ENCODE measurements at places on chromosomes 3 and 15.

DNA sequence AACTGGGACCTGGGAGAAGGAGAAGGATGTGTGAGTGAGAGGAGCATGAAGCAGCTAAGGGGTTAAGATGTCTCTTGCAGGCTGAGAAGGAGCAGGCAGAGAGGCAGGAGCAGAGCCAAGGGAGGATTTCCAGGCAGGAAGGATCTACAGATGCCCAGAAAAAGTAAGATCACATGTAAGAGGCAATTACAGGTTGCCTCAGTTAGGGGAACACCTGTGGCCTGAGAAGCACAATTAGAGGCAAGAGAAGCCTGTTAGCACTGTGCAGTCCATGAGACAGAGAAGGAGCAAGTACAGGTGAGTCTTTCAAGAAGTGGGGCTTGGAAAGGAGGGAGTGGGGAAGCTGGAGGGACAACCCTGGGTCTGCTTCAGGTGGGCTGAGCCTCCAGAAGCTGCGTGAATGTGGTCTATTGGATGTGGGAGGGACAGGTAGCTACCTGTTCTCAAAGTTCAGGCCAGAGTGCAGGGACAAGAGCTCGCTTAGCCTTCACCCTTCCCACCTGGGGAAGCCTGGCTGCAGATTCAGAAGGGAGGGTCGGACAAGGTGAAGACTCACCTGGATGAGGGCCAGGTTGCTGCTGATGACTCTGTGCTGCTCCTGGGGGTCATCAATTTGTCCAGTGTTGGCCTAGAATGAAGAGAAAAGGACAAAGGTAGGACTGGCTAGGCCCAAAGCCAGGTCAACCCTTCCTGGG is 50.7 kb downstream of the SLC41A3 start:
- DNase-seq: no peak

GRCh38 chr3:129007792-129008191 is 6.7 kb downstream of the EFCC1 start:
- DNase-seq: no peak

DNA sequence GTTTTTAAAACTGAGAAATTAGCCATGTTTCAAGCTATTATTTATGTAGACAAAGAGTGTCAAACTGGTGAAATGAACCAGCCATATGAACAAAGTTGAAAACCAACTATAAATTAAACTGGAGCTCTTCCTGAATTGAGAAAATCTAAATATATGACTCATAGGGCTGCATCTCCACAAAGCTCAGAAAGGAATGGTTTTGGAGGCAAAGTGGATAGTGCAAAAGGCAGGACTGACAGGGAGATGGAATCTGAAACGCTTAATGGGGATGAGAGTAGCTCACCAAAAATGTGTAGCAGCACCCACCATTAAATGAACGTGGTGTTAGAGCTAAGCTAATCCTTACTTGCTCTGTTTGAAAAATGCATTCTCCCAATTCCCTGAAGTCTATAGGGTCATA is 1066.0 kb downstream of the AGBL1 start:
- no peak for DNase-seq

DNA sequence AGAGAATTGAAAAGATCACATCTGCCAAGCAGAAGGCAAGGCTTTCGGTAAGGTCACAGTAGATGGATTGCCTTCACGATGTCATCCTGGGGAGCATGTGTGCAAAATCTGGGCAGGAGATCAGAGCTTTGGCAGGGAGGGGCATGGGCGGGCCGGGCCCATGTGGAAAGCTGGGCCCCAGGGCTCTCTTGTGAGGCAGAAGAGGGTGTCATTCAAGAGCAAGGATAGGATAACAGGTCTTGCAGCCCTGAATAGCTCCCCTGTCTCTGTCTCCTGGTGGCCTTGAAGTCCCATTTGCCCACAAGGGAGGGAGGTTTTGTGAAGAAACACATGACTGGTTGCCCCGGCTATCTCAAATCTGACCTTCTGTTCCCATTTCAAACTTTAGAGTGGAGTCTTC is 172.0 kb downstream of the OPA1 start:
- DNase-seq: no peak

GRCh38 chr15:90677807-90678790 is 39.0 kb upstream of the BLM start:
- no peak for DNase-seq

- DNase-seq: no peak
Measured at GRCh38 chr15:94667109-94667508, 435.7 kb downstream of the MCTP2 start.

DNA sequence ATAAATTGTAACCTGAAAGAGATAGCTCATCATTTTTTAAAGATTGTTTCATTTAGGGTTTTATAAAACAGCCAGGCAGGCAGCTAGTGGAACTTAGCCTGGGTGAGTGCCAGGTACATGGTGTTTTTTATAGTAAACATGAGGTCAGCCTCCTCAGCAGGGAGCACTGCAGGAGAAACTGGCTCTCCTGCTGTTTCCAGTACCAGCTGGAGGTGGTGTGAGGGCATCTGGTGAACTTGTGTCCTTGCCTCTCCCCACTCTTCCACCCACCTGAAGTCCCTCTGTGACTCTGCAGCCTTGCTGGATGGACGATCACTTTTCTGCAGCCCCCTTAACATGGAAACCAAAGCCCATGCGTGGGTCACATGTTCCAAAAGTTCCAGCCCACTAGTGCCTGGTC is 128.4 kb downstream of the FAM174B start:
- no peak for DNase-seq

DNA sequence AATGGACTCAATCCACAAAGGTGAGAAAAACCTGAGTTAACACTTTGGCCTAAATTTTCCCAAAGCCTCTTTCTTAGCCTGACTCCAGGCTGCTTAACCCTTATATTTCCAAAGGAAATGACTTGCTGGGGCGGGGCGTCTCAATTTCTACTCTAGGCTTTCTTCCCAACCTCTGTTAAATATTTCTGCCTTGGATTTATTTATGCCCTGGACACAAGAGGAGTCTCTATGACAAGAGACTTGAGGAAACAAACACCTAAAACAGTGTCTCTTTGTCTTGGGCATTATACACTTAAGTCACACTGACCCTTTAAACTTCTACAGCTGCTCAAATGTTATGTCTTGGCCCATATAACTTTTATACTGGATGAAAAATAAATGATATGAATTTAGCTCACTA is 28.3 kb upstream of the AP4E1 start:
- DNase-seq: no peak

DNA sequence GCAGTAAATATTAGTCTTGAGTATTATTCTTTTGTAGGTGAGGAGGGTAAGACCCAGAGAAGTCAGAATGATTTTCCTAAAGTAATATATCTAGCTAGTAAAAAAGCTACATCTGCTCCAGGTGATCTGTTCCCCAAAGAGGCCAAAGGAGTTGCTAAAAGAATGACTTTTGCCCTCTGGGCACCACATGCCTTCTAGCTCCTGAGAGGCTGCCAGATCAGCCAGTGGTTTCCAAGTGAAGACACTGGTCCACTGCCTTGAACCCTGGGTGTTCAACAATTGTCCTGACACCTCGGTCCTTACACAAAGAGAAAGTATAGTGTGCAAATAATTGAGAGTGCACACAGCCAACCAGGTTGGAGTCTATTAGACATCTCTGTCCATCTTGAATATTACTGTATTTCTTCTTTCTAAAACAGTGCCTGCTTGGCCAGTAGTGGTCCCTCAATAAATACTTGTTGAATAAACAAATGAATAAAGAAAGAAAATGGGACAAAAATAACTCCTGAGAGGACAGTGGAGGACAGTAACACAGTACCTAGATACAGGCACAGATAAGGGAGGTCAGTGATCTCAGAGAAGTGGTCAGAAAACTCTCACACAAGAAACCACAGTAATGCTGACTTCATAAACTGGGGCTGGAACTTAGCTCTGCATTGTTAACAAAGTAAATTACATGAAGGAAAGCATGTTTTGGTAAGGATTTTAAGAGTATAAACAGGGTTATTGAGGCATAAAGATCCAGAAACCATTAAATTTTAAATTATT is 56.6 kb upstream of the CSTA start:
- DNase-seq: no peak

- no peak for DNase-seq
Measured at GRCh38 chr3:138879541-138880380, 45.0 kb upstream of the PIK3CB start.

DNA sequence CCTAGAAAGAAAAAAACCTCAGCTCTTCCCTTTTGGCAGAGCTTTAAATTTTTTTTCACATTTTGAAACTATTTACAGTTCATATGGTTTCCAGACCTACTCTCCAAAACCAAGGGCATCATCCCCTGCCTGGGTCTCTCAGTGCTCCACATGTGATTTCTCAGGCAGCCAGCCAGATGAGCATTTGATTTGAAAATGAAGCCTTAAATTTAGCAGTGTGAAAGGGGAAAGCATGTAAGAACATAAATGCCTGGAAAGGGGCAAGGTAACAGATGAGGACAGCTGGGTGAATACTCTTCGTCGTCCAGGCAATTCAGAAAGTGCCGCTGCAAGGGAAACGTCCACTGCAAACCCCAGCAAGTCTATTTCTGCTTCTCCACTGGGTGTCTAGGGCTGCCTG is 94.8 kb downstream of the ATP8B4 start:
- DNase-seq: no peak

GRCh38 chr3:141708367-141708766 is 29.7 kb upstream of the RNF7 start:
- DNase-seq: no peak

DNA sequence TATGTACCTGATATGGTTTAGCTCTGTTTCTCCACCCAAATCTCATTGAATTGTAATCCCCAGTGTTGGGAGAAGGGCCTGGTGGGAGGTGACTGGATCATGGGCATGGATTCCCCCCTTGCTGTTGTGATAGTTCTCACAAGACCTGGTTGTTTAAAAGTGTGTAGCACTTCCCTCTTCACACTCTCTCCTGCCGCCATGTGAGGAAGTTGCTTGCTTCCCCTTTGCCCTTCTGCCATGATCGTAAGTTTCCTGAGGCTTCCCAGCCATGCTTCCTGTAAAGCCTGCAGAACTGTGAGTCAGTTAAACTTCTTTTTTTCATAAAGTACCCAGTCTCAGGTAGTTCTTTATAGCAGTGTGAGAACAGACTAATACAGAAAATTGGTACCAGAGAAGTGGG is 93.1 kb downstream of the C3orf70 start:
- DNase-seq: no peak

DNA sequence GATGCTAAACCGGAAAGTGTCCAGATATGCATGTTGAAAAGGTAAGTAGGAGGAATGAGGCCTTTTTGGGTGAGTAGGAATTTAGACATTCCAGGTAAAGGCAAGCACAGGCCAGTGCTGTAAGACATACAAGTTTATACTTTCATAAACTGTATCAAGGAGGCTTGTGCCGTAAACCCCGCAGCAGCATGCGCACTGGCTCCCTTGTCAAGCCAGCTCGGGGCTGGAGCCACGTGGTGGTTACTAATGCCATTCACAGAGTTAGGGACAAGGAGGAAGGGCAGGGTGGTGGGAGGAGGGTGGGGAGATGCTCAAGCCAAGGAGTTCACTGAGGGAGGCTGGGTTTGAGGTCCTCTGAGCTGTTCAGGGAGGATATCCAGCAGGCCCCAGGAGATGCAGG is 35.8 kb downstream of the PLD1 start:
- no peak for DNase-seq

DNA sequence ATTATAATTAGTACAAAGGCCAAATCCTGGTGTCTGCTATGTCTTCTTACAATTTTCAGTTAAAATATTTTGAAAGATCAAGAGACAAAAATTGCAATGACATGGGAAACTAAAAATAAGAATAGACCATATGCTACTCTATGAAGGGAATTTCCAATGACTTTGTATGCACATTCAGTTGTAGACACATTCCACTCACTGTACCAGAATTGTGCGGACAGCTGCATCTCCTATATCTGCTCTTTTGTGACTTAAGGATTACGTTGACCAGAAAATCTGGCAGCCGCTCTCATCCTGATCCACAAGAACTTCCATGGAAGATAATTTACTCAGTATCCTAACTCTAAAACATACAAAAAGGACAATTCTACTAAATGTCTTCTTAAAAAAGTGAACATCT is 493.9 kb upstream of the KCNMB2 start:
- DNase-seq: no peak

All from stimulated activated CD4-positive, alpha-beta T cell treated with anti-CD3 and anti-CD28 coated beads, Interleukin-12 subunit alpha, Interleukin-12 subunit beta, amount 100 ng/mL, for 4 hours (primary cell).